ENCODE measurements at places on chromosomes 7 and 10.

GRCh38 chr7:110507369-110507768, 583.6 kb upstream of the LRRN3 start:
- DNase-seq, result no peak

- DNase-seq, result no peak
These were observed 11.8 kb upstream of the TNRC18 start for GRCh38 chr7:5435291-5436002.

DNA sequence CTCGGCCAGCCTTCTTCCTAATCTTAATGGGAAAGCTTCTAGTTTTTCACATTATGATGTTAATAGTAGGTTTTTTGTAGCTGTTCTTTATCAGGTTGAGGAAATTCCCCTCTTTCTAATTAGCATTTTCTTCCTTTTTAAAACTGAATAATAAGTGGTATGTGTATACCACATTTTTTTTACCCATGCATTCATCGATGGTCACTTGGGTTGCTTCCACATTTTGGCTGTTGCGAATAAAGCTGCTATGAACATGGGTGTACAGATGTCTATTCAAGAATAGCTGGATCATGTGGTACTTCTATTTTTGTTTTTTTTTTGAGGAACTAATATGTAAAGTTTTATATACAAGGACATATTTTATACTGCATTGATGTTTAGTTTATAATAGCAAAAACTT, 44.3 kb downstream of the NRF1 start:
- no peak for DNase-seq

DNA sequence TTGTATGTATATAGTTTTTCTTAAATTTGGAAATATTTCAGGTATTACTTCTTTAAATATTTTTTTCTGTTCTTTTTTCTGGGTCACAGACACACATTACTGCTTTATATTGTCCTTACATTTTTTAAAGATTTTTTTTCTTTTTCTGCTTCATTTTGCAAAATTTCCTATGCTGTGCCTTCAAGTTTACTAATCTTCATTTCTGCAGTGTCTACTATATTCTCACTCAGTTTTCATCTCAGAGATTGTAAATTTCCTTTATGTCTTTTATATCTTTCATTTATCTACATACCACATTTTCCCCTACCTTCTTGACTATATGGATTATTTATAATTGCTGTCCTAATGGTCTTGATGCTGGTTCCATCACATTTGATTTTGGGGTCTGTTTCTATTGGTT, 210.5 kb downstream of the SLC25A13 start:
- no peak for DNase-seq

- DNase-seq, result no peak
These were observed 2.2 kb downstream of the MEOX2 start for GRCh38 chr7:15684111-15684800.

DNA sequence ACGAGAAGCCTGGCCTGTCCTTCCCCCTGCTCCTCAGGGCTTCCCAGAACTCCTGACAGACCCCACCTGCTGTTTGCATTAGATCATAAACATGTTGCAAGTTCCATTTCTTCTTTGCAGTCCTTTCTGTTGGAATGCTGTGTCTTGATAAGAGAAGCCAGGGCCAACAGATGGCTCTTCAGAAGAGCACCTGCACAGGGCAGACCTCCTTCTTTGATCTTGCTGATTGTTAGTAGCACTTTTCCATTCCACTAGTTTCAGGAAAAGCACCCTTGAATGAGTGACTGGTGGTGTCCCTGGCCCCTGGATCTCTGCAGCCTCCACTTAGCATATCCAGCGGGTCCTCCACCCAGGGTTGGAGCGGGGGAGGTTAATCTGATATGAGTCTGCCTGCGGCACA, 243.2 kb downstream of the GFRA1 start:
- DNase-seq, result no peak

GRCh38 chr10:7409732-7410168, 1.1 kb downstream of the SFMBT2 start:
- DNase-seq, result no peak

DNA sequence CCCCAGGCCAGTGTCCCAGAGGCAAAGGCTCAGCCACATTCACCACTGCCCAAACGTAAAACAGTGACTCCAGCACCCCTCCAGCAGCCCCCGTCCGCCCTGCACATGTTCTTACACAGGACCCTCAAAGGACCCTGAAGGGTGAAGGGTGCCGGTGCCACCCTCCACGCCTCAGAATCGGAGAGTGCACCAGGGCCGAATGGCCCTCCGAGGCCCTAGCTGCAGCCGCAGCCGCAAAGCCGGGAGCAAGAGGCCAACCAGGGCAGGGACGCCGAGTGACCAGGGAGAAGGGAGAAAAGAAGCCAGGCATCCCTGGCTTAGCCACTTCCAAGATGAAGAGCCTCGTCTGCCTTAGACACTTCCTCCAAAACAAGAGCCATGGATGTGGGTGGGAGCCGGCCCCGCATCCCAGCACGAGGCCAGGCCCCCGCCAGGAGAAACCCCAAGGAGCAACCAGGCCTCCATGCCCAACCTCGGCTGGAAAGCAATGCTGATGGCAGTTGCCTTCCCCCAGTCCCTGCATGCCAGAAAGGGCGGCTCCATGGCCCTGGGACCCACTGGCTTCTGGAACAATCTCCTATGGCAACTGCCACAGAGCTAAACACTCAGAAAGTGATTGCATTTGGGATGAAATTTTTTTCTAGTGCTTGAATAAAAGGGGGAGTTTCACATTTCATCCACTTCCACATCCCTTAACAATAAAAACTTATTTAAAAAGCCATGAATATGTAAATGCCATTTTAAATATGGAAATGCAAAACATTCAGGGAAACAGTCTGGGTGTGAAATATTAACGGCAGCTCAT, 92.3 kb downstream of the MAD1L1 start:
- DNase-seq, result no peak

DNA sequence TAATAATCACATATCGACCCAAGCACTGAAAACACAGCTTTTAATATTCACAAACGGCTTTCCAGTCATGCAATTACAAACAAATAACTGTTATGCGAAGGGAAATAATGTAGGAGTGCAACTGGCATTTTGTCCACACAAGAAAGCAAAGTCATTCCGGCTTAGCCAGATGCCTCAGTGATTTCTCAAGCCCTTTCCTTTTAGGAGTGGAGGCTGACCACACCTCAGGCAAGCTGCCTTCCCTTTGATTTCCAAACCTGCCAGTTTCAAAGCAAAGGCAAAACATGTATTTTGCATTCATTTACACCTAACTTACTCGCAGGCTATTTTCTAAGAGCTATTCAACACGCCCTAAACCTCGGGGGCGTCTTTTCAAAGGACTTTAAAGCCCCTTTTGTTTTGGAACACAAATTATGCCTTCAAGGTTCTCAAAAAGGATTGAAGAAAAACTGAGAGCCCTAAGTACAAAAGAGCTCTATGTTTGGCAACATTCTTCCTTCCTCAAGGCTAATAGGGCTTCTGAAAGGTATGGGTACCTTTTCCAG, 109.6 kb downstream of the CPXM2 start:
- DNase-seq, result no peak

DNA sequence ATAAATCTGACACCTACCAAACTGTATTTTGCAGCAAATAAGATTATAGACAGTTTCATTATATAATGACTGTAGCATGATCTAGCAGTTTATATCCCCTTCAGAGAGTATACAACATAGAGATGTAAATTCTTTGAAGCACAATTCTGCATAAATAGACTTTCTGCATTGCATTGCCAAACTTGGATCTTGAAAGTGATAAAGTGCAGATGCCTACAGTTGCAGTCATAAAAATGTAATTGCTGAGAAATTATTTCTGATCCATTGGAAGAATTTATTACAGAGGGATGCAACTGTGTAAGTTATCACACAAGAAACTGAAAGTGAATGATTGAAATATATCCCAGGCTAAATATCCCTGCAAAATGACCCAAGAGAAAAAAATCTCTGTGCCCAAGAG, 65.1 kb downstream of the CTNNA3 start:
- no peak for DNase-seq

DNA sequence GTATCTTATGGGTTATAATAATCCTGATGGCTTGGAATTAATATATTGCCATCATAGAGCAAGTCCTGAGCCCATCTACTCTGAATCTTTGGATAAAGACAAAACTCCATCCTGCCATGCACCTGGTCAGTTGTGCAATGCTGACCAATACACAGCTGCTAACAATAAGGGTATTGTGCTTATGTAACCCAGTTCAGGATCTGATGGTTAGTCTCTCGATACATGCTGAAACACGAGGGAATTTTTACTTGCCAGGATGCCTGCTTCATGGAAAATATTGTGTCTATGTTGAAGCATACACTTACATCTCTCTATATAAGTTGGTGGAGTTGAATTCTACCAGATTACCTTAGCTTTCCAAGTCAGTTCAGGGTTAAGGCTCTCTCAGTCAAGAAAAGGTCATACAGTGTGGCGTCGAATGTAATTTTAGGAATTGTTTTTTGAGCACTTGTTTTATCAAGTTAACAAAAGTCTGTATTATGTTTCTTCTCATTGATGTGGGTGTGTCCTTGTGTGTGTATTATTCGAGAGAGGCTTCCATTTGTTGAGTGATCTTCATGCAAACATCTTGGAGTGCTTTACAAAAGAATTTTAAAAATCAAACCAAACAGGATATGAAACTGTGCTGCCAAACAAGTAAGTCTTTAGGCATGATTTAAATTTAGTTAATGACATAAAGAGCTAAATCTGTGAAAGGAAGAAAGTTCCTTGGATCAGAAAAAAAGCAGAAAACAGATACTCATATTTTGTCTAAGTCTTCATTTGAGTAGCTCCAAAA, 449.1 kb downstream of the SUGCT start:
- DNase-seq, result no peak

DNA sequence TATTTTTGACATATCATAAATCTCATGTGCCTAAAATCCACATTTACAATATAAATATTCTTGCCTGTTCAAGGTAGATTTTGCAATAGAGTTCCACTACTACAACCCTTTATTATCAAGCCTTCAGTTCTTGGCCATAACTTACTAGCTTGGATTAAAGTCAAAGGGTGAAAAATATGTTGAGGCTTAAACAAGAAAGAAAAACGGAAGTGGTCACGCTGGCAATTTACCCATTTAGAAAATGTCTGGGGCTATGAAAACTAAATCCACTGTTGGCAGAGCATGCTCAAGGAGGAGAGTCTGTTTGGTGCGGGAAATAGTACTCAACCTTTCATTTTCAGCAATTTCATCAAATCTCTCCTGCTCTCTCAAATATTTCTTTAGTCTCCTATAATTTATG, 209.8 kb upstream of the RHOBTB1 start:
- DNase-seq, result no peak

DNA sequence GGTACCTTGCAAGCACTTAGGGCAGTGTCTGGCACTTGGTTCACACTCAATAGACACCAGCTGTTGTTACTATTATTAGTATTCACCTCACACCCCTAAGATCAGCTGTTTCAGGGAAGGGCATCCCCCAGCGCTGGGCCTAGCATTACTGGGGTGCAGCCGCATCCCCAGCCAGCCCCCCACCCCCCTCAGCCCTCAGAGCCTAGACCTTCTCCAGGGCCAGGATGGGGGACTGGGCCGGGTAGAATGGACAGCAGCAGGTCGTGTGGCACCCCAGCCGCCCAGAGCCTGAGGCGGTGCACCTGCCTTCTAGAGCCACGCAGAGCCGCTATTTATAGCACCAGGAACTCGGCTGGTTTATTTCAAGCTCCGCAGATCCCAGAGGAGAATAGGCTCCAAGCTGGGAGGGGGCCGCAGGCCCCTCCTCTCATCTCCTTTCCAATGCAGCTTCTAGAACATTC, 60.5 kb downstream of the GTF2IRD1 start:
- DNase-seq, result no peak

DNA sequence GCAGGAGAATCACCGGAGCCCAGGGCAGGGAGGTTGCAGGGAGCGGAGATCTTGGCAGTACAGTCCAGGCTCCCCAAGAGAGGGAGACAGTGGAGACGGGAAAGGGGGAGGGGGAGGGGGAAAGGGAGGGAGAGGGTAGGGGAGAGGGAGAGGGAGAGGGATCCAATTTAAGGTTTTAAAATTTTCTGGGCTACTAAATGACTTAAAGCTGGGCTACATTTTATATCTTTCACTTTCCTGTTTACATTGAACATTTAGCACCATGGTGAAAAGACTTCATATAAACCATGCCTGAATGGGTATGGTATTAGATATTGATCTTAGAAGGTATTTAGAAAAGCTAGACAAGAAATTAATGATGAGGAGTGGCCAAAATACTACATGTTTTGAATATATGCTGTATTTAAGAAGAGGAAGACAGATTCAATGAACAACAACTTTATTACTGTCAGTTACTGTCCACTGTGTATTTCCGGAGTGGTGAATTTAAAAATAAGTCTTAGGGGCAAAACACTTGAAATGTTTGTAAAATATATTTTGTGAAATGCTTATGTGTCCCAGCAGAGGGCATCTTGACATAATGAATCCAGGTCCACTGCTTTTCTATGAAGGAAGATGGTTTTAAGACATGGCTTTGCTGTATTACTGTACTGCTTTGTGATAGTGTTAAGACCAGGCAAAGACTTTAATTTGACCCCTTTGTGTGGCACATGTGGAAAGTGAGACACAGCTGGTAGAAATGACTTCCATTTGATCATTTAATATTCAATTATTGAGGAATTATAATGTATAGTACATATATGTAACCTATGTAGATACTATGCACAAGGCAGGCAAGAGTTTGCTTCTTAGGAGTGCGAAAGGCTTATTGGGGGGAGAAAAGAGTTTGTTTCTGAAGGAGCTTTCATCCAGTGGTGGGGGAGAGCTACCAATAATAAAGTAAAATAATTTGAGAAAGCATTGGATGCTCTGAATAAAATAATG, 52.8 kb downstream of the NRF1 start:
- DNase-seq, result no peak

GRCh38 chr10:118742032-118742431, 12.7 kb downstream of the CACUL1 start:
- no peak for DNase-seq

DNA sequence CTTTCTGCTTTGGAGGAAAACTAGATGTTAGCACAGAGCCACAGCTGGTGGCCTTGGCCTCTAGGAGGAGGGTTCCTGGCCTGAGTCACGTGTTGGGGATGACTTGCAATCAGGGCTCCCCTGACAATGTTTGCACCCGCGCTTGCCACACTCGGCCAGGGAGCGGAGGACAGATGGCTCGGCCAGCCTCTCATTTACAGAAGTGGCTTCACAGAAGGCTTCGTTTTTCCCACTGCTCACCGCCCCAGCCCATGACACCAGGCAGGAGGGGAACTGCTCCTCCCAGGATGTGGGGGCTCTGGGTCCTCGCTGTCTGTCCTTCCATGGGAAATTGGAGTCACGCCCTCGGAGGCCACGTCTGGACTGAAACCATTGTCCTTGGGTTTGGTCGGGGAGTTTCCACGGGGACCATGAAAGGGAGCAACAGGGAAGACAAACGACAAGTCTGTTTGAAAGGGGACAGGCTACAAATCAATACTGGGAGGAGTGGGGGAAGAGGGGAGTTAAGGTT, 49.6 kb upstream of the UBE3C start:
- DNase-seq, result no peak

- no peak for DNase-seq
These were observed 918.4 kb downstream of the SORCS3 start for GRCh38 chr10:105559333-105560097.

Data from stimulated activated CD8-positive, alpha-beta memory T cell treated with anti-CD3 and anti-CD28 coated beads, Interleukin-15, amount 100 ng/mL, for 1 hour (primary cell).